ENCODE measurements at places on chromosomes 1 and 21. TPM values are rescaled to one million over a fixed set of nuclear protein-coding genes. Genes with fewer than 3 reads are reported as not detected.

- no peak for DNase-seq
- no peaks in the 10 kb centered on the region for H3K4me1 ChIP-seq
- no peak overlapping the region for H3K27ac ChIP-seq
- no peak overlapping the region for H3K4me3 ChIP-seq
- no peaks in the 10 kb centered on the region for H3K27me3 ChIP-seq
Observed at GRCh38 chr1:55827350-55827749, 612.2 kb upstream of the USP24 start.

DNA sequence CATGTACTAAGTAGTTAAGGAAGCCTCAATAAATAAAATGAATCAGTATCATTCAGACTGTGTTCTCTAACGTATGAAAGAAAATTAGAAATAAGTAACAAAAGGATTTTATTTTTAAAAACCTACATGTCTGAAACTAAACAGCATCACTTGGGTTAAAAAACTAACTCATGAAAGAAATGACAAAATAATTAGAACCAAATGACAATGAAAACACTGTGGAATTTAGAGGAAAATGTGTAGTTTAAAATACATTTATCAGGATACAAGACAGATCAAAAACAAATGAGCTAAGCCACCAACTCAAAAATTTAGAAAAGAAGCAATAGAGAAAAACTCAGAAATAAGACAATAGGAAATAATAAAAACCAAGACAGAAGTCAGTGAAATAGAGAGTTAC is 108.7 kb downstream of the TENT5C start:
- no peaks in the 10 kb centered on the region for H3K27me3 ChIP-seq
- no peaks in the 10 kb centered on the region for H3K36me3 ChIP-seq
- no peak for DNase-seq
- no peak overlapping the region for H3K4me3 ChIP-seq

DNA sequence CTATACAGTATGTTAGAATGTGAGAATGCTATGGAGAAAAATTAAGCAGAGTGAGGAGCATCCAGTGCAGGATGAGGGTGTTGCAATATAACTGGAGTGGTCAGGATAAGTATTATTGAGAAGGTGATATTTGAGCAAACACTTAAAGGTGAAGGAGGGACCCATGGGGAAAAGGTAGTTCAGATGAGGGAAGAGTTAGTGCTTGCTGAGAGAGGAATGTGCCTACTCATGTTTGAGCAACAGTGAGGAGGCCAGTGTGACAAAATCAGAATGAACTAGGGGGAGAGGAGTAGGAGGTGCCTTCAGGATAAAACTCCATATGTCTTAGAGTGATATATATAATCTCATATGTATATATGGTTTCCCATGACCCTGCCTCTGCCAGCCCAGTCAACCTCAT is 6.2 kb upstream of the TRIM45 start:
- H3K4me3 ChIP-seq = no peak overlapping the region
- H3K27me3 ChIP-seq = no peaks in the 10 kb centered on the region
- no peak for DNase-seq
- H3K27ac ChIP-seq = no peak overlapping the region

DNA sequence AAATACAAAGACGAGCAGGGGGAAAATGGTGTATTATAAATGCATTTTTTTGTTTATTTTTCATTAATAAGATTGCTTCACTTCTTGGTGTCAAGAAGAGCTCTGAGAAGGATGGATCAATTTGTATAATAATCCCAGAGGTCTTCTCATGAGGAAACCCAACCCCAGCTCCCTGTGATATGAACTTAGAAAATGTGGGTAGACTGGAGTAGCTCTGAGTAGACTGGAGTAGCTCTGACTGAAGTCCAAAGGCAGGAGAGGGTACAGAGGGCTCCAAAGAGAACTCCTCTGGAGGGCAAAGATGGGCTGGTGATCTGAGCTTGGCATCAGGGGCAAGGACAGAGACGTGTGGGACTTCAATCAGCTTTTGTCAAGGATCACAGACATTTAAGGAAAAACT is 21.4 kb downstream of the CDCP2 start:
- no peaks in the 10 kb centered on the region for H3K4me1 ChIP-seq
- H3K36me3 ChIP-seq = no peaks in the 10 kb centered on the region
- H3K4me3 ChIP-seq = no peak overlapping the region
- no peak for DNase-seq
- no peaks in the 10 kb centered on the region for H3K27me3 ChIP-seq
- H3K27ac ChIP-seq = no peak overlapping the region

GRCh38 chr1:38569932-38570656 is 289.5 kb downstream of the RRAGC start:
- H3K27me3 ChIP-seq = peaks cover 12% of the 10 kb centered on the region
- no peak overlapping the region for H3K27ac ChIP-seq
- H3K4me3 ChIP-seq = no peak overlapping the region
- peaks cover 10% of the 10 kb centered on the region for H3K4me1 ChIP-seq
- DNase-seq = no peak

- H3K4me3 ChIP-seq = no peak overlapping the region
- no peak for DNase-seq
- no peaks in the 10 kb centered on the region for H3K27me3 ChIP-seq
- H3K4me1 ChIP-seq = no peaks in the 10 kb centered on the region
Observed at GRCh38 chr21:17461582-17461981, 51.3 kb upstream of the CXADR start.

HMGB4 gene
- 25.1 TPM for total RNA-seq

CD1E gene
- 0.23 TPM for total RNA-seq

GRCh38 chr1:209512821-209513220 is 70.7 kb upstream of the CAMK1G start:
- no peaks in the 10 kb centered on the region for H3K4me1 ChIP-seq
- H3K27ac ChIP-seq = no peak overlapping the region
- DNase-seq = no peak
- H3K27me3 ChIP-seq = no peaks in the 10 kb centered on the region
- H3K4me3 ChIP-seq = no peak overlapping the region
